RWPE2 (cell line): ENCODE measurements at places on chromosomes 5 and 9.

DNA sequence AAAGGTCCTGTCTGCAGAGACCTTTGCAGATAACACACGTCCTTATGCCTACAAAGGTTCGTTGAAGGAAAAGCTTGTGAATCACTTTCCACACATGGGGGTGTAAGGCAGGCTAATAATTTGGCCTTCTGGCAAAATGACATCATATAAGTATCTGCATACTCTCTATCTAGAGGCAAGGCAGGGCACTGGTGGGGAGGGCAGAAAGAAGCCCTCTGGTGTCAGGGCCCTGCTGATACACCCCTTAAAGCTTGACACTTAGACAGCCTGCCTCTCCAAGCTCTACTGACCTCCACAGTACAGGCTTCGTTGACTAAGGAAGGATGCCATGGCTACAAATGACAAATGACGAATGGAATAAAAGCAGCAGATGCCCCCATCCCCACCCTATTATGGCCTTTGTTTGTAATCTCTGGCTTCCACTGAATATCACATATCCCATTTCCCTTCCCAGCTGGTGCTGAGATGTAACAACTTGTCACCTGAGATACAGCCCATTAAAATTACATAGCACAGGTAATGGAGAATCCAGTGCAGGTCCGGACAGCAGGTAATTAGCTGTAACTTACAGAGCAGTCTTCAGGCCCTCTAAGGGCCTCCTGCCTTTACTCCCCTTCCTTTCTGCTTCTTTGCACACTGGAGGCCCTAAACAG lies 76.9 kb upstream of the IFNK start:
- DNase-seq, result no peak

- no peak for DNase-seq
Measured at GRCh38 chr5:96229188-96229587, 203.9 kb downstream of the PCSK1 start.

DNA sequence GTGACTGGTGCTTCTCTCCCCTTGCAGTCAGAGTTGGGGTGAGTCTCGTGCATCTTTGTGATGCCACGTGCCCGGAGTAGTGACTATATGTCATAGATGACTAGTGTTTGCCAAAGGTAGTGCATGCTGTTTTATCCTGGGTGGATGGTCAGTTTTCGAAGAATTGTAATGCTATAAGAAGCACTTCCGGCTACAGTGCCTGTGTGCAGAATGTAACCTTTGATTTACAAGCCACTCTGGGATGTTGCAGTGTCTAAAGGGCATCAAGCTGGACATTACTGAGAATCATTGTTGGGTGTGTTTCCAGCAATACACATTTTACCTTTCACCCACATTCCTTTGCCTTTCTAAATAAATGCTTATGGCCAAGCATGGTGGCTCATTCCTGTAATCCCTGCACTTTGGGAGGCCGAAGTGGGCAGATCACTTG lies 16.7 kb downstream of the MVB12B start:
- DNase-seq, result no peak

DNA sequence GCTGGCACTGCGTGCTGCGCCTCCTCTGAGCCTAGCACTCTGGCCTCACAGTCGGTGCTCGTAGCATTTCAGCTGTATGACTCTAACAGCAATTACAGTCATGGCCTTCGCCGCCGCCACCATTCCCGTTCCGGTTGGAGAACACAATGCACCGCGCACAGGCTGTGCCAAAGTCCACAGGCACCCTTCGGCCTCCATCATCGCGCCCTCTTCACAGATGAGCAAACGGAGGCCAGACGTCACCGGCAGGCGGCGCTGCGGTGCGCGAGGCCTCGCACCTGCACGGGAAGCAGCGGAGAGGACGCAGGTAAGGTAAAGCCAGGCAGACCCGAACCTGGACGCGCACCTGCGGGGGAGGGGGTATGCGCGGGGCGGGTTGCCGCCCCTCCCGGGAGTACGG lies 128.9 kb downstream of the BARX1 start:
- DNase-seq, result no peak

DNA sequence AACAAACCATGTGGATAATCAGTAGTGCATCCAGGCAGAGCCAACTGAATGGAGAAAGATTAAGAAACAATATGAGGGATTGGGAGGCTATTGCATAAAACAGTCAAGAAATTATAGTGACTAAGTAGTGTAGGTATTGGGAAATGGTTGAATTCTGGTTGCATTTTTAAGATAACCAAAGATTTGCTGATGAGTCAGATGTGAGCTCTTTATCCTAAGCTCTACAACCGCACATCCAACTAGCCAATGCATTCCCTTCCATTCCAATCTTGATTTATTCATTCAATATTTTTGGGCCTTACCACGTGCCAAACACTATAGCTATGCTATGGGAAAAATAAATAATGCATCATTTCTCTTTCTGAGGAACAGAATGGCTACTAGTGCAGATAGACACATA lies 524.5 kb upstream of the RGMB start:
- no peak for DNase-seq

DNA sequence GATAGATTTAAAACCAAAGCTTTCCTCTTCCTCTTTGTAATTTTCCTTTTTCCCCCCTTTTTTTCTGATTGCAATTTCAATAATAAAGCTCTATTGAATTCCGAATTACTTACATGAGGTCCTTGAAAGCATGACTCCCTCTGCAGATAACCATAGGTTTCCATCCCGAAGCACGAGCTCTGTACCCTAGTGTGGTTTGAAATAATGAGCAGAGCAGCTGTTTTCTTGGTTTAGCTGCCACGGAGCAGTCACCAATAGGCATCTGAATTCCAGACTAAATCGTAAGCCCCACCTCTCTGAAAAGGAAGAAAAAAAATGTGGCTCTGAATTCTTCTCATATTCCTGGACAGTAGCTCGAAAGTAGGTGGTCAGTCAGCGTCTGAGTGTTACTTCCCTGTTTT lies 18.5 kb upstream of the GNE start:
- no peak for DNase-seq

DNA sequence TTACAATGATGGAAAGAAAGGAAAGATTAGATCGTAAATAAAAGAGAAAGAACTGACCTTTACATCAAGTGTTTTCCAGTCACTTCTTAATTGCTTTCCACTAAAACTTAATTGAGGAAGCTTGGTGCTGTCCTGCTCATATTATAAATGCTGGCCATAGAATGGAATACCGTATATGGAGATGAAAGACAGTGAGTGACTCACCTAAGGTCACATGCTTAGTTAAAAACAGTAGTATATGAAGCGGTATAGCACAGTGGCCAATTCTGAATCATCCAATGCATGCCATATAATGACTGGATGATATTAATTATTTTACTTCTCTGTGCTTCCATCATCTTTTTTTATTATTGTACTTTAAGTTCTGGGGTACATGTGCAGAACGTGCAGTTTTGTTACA lies 482.4 kb upstream of the SGCD start:
- no peak for DNase-seq

DNA sequence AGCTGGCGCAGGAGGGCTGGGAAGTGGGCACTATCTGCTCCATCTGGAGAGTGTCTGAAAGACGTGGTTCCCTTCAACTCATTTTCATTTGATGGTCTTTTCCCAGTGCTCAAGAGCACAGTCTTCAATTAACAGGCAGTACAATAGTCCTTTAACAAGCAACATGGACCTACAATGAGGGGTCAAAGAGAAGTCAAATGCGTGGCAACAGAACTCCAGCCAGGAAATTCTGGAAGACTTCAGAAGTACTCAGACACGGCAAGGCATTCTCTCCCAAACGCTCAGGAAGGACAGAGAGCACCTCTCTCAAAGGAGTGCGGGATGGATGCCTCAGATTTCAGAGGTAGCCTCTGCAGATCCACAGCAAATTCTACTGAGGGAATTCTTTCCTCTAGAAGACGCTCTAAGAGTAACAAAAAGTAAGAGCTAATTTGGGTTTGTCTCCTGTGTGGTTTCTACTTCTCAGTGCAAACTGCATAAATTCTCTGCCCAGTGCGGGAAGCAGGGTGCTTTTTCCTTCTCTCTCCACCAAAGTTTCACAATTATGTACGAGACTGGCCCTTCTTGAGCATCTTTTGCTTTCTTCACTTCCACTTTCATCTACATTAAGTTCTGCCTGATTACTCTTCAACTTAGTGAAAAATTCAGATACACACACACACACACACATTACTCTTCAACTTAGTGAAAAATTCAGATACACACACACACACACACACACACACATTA lies 56.4 kb downstream of the LHFPL2 start:
- DNase-seq, result no peak

DNA sequence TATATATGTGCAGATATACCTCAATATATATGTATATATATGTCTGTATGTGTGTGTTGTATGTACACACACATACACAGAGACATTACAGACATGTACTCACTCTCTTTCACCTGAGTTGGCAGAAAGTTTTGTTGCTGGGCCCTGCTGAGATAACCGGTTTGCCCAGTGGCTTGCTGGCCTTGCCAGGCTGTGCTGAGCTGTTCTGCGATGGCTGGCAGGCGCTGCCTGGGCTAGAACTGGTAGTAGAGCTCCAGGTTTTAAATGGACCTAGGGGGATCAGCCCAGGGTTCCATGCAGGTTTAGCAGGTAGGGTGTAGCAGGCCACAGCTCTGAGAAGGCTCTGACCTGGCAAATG lies 394.3 kb downstream of the GADD45G start:
- DNase-seq, result no peak

DNA sequence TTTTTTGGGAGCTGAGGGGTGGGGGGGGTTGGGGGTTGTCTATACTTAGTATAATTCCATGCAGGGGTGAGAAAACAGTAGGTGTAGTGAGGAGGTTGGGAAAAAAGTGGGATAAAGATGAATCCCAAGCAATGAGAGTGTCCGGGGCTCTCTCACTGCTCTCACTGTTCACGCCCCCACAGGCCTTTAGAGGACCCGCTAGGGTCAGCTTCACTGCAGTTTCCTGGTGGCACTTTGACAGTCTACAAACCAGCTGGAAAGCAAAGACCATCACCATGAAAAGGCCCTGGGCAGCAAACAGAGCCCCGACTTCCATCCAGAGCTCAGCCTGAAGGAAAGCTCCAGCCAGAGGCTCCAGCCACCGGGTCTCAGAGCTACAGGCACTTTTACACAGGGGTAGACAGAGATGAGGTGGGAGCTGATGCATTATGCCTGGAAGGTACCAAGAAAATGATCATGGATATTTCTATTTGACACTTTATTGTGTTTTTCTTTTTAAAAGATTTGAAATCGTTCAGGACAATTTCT lies 355.1 kb downstream of the ADAMTS6 start:
- DNase-seq, result no peak
